ENCODE measurements at places on chromosomes 13 and 19.
A peak's percentile ranks its signal among the peaks of the same experiment; 100 is the strongest.

DNA sequence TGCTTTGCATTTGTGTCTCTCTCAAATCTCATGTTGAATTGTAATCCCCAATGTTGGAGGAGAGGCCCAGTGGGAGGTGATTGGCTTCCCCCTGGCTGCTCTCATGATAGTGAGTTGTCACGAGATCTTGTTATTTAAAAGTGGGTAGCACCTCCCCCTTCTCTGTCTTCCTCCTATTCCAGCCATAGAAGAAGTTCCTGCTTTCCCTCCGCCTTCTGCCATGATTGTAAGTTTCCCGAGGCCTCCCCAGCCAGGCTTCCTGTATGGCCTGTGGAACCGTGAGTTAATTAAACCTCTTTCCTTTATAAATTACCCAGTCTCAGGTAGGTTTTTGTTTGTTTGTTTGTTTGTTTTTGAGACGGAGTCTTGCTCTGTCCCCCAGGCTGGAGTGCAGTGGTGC, 3.8 kb downstream of the LILRA4 start:
- no peak for DNase-seq

DNA sequence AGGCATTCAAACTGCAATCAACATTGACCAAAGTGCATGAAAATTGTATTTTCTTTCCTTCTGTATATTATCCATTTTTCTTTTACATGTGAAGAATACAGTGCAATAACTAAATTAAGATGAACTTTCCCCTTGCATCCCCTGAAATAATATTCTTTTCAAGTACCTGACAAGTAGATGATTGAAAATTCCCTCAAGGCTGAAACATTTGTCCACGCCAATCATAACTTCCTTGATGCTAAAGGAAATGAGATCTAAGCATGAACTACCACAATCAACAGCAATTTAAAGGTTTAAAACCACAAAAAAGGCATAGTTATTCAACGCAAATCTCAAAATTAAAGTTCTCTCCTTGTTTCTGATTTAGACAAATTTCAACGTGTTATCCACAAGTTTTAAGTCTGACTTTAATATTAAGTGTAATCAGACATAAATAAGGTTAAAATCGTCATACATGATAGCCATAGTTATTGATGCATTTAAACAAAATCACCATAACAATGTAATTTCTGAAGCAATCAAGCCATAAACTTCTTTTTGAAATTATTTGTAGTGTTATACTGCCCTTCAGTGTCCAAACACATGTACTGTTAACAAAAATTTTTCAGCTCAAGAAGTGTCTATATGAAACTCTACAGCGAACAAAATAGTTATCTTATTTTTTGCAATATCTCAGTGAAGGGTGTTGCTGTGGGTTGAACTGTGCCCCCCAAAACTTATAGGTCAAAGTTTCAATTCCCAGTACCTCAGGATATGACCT, 169.5 kb downstream of the DCLK1 start:
- DNase-seq, result no peak

- DNase-seq, result no peak
Observed at GRCh38 chr13:40153516-40153915, 498.1 kb downstream of the COG6 start.

DNA sequence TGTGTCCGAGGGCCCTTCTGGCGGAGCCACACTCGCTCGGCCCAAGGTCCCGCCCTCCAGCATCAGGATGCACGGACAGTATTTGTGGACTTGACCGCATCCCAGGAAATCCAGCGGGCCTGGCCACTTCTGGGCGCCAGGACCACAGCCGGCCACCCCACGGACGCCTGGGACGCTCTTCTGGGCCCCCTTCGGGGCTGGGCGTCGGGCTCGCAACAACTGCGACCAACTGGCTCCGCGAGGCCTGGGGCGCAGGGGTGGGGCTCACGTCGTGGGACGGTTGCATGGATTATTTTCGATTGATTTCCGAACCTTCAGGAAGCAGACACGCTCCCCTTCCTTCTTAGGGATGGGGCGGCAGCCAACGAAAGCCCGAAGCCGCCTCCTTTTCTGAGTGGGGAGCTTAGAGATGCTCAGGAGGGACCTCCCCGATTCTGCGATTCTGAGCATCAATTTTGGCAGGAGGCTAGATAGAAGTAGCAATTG, 521 bp upstream of the NUP58 start:
- DNase-seq, result no peak

- no peak for DNase-seq
Observed at GRCh38 chr19:49861541-49862378, 5.6 kb downstream of the PNKP start.

GRCh38 chr19:57110592-57111328, 9.0 kb upstream of the USP29 start:
- DNase-seq, result no peak

DNA sequence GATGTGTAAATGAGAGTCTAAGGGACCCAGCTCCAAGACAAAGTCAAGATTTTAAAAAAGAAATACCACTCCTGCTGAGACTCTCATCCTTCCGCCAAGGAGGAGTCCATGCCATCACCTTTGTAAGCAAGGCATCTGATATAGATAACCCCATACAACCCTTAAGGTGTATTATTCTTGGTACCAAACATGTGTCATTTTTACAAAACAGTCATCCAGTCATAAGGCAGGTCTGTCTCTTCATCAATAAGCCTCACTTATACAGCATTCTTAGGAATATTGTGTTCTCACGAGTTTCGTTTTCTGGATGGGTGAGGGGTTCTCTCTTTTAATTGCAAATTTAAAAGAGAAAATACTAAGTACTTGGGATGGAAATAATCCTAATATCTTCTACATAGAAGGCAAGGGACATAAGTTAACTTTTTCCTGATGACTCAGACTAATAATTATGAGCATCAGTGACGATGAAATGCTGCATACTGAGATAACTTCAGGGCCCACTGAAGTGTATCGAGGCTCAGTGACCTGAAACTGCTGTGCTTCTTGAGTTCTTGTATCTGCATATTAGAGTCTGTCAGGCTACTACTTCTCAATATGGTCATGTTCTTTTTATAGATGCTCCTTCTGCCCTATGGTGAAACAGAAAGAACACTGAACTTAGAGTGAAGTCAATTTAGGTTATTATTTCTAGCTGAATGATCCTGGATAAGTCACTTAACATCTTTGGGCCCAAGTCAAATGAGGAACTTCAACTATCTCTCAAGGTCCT, 166.6 kb downstream of the KLF12 start:
- no peak for DNase-seq

- DNase-seq, result no peak
Observed at GRCh38 chr13:67515895-67516294, 285.8 kb upstream of the PCDH9 start.

- no peak for DNase-seq
Observed at GRCh38 chr19:38715555-38715954, 28.7 kb downstream of the CAPN12 start.

DNA sequence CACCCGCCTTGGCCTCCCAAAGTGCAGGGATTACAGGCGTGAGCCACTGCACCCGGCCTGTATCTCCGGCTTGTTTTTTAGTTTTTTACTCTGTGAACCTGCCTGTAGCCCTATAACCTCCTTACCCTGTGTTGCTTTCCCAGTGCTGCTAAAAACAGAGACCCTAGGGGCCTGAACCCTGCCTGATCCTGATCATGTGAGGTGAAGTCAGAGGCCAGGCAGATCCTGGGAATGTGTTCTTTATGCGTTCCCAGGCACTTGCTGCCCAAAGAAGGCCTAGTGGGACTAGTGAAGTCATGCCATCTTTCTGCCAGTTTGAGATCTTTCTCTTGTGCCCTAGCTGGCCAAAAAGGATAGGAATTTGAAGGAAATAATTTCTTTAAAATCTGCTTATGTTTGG, 4.6 kb downstream of the UBA2 start:
- DNase-seq, result no peak

DNA sequence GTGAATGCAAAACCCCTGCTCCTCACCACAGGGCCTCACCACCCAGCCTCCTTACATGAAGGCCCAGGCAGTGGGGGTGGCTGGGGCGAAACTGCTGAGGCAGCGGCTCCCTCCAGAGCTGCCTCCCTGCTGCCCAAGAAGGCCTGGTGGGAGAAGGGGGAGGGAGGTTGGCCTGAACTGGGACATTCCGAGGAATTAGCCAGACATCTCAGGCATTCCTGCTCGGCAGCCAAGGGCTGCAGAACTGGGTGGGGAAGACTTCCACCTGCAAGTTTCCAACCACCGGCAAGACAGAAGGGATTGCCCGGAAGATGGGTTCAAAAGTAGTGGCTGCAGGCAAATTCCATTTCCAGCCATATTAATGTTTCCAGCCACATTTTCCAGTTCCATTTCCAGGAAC, 2.3 kb upstream of the PSPN start:
- DNase-seq, result no peak

- no peak for DNase-seq
Observed at GRCh38 chr13:79481685-79482052, 714 bp downstream of the NDFIP2 start.

DNA sequence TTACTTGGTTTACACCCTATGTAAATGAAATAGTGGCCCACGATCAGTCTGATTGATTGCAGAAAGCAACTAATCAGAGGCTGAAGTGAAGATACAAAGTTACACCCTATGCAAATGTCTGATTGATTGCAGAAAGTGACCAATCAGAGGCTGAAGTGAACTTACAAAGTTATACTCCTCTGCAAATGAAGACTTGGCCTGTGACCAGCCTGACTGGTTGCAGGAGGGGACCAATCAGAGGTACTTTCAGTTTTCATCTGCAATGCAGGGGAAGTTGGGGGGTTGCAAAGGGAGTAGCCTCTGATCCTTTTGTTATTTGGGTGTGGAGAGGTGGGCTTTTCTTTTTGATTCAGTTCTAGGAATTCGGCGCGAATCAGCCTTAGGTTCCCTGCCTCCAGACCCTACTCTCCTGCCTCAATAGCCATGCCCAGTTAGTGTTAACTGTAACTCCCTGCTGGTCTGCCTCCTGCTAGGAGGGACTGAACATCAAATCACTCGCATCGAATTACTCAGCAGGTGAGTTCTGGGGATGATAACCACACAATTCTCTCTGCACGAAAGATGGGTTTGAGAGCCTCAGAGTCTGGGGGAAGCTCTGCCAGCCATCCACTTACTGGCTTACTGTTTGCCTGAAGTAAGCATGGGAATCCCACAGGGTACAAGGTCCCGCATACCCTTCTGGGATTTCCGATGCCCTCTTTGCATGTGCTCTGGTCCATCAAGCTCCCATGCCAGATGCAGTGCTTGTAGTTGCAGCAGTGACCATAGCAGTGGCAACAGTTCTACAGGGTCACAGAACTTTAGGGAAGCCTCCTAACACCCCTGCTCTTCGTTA, 7.5 kb downstream of the ARL11 start:
- no peak for DNase-seq

DNA sequence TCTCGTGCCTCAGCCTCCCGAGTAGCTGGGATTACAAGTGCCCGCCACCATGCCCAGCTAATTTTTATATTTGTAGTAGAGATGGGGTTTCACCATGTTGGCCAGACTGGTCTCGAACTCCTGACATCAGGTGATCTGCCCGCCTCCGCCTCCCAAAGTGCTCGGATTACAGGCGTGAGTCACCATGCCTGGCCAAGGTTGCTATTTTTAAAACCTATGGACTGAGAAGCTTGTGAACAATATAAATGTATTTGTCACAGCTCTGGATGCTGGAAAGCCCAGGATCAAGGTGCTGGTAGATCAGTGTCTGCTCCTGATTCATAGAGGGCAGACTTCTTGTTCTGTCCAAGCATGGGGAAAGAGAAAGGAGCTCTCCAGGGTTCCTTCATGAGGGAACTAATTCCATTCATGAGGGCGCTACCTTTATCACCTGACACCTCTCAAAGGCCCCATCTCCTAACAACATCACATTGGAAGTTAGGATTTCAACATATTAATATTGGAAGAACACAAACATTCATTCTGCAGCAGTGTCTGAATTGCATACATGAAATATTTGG, 16.1 kb downstream of the CARD8 start:
- DNase-seq, result no peak

GRCh38 chr13:26025196-26025595, 26.6 kb downstream of the SHISA2 start:
- no peak for DNase-seq

GRCh38 chr19:40599902-40600569, 1.1 kb upstream of the LTBP4 start:
- no peak for DNase-seq

GRCh38 chr13:65719831-65720230, 1510.3 kb downstream of the PCDH9 start:
- no peak for DNase-seq

DNA sequence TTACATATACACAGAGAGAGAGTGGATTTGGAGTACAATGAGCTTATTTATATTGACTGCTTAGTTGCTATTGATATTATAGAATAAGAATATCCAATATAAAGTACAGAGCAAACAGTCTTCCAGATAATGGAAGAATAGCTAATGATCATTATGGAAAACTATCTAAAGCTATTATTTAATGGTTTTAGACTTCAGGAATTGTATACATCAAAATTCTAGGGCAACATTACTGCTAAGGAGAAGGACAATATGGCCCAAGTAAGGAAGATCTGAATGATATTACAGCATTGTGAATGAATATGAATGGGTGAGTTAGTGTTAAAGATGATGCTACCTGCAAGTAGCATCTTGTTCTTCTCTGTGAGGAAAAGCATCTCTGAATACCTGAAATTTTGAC, 604.2 kb upstream of the PCDH20 start:
- no peak for DNase-seq

DNA sequence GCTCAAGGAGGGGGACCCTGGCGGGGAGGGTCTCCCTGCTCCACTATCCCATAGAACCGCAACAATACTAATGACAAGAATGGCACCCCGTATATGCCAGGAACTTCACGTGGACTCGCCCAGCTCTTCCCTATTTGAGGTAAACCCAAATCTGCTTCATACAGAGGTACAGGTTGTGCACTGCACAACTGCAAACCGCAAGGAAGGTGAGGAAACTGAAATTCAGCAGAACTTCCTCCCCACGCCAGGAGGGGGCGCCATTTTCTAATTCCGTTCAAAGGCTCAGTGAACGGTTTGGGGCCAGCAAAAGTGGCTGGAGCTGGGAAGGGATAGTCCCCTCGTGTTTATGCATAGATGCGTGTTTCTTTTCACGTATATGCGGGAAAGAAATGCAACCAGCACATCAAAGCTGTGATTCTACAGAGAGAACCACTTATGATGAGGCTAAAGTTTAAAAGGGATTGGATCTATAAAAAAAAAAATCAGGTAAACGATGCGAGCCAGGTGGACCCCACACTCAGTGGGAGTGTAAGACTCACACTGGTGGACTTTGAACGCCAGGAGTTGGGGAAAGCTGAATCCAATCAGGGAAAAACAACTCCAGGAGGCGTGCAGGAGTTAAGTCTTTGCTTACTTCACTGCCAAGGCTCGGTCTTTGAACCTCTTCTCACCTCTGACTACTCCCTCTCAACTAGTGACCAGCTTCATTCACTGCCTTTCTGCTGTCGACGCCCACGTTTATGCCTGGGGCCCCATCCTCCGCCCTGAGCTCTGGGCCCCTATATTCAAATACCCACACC, 20.3 kb downstream of the C19orf81 start:
- peak; percentile 10 for DNase-seq

GRCh38 chr13:48594096-48594815, 59.5 kb upstream of the CYSLTR2 start:
- no peak for DNase-seq

GRCh38 chr19:35236638-35237400, 8.3 kb upstream of the FAM187B start:
- DNase-seq, result no peak

GRCh38 chr19:36125557-36125956, 10.3 kb downstream of the TBCB start:
- DNase-seq, result no peak

GRCh38 chr13:60091573-60091972, 72.2 kb downstream of the DIAPH3 start:
- no peak for DNase-seq

GRCh38 chr13:42997381-42997780, 5.3 kb upstream of the EPSTI1 start:
- DNase-seq, result no peak
